ENCODE measurements at places on chromosomes 2 and 18.

- DNase-seq, result peak; percentile 68
These were observed 126.3 kb downstream of the HDAC4 start for GRCh38 chr2:239274391-239275043.

GRCh38 chr2:18154259-18154658, 275.8 kb downstream of the KCNS3 start:
- DNase-seq, result no peak

GRCh38 chr2:10385933-10386773, 62.0 kb downstream of the ODC1 start:
- no peak for DNase-seq

GRCh38 chr2:47897883-47898731, 8.2 kb downstream of the FBXO11 start:
- no peak for DNase-seq

- peak; percentile 32 for DNase-seq
These were observed 73.2 kb downstream of the ASB1 start for GRCh38 chr2:238499731-238500580.

- DNase-seq, result no peak
These were observed 331.3 kb downstream of the KIAA1328 start for GRCh38 chr18:37160038-37160820.

DNA sequence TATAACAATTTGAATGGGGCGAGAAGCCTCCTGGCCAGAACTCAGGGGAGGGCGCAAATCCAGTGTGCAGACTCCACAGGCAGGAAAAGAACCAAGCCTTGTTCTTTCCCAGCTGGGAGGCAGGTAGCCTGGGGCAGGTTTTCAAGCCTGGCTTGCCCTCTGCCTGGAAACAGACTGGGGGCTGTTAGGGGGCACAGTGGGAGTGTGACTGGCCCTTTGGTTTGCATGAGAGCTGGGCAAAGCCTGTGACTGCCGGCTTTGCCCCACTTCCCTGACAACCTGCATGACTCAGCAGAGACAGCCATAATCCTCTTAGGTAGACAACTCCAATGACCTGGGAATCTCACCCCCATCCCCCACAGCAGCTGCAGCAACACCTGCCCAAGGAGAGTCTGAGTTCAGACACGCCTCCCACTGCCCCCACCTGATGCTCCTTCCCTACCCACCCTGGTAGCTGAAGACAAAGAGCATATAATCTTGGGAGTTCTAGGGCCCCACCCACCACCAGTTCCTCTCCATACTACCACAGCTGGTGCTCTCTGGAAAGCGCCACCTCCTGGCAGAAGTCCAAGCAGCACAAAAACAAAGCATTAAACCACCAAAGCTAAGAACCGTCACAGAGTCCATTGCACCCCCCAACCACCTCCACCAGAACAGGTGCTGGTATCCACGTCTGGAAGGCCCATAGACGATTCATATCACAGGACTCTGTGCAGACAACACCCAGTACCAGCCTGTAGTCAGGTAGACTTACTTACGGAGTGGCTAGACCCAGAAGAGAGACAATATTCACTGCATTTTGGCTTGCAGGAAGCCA, 402.5 kb downstream of the STK39 start:
- no peak for DNase-seq

- DNase-seq, result no peak
These were observed 26.2 kb downstream of the MMADHC start for GRCh38 chr2:149561309-149561926.

- DNase-seq, result no peak
These were observed 493.1 kb downstream of the XIRP2 start for GRCh38 chr2:167381349-167381748.

DNA sequence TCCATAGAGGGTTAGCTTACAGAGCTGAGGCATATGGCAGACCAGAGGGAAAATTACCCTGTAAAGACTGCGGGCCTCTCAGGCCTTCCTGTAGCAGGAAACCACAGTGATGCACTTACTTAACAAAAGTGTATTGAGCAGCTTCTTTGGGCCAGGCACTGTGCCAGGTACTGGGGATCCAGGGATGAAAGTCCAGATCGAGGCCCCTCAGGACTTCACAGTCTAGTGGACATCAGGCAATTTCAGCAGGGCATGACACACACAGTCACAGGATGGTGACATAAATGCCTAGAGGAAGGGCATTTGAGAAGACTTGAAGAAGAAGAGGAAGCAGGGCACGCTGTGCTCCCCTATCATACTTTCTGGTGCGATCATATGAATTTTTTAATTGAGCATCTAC, 71.7 kb downstream of the MARCO start:
- no peak for DNase-seq

GRCh38 chr2:127593228-127594115, 52.5 kb upstream of the GPR17 start:
- DNase-seq, result peak; percentile 48

DNA sequence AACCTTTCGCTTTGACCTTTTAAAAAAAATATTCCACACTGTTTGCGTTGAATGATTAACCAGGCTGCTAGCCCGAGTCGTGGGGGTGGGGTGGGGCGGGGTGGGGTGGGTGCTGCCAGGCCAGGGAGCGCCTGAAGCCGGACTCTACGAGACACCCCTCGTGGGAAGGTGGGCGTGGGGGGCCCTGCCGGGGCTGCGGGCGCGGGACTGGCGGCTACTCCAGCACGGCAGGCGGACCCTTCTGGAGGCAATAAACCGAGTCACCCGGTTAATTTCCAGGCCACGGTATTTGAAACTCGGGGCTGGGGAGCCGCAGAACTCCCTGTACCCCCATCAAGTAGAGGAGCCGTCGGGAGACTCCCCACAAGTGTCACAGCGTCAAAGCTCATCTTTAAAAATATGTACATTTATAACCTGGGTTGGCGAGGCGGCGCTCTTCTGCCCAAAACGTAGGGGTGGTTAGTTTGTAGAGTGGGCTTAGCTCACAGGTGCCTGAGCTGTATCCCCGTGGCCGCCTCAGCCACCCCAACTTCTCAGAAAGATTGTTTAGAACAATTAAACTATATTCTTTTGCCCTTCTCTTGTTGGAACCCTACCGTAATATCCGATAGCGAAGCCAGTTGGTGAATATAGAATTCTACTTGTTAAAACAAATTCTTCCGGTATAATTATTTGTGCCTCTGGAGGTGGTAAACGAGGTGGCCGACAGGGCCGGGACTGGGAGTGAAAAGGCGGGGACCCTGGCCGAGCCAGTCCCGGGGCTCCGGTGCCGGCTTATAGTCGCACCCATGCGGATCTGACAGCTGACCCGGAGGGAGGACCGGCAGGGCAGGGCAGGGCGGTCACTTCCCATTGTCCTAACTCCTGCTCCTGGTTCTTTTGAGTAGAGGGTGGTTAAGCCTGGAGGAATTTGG, 1.4 kb downstream of the B3GNT2 start:
- peak; percentile 74 for DNase-seq

GRCh38 chr2:220000080-220000479, 372.6 kb downstream of the SLC4A3 start:
- DNase-seq, result no peak

DNA sequence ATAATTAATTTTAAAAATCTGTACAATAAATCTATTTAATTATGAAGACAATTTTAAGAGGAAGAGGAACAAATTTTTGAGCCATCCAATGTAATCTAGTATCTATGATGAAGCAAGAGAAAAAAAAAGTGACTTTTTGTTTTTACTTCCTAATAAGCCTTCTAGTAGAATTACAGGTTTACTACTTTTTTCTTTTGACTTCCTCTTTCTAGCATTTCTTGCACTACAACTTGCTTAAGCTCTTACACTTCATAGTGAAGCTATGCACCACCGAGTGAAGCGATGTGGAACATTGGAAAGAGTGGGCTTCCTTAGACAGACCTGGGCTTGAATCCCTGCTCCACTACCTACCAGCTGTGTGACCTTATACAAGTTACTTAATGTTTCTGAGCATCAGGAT, 2.1 kb downstream of the SERPINB2 start:
- no peak for DNase-seq

- DNase-seq, result peak; percentile 37
These were observed 56.8 kb downstream of the POLR1A start for GRCh38 chr2:86048888-86049287.

GRCh38 chr18:56606618-56607017, 31.8 kb downstream of the TXNL1 start:
- no peak for DNase-seq

- no peak for DNase-seq
These were observed 236.2 kb downstream of the IKZF2 start for GRCh38 chr2:212915121-212915782.

- DNase-seq, result no peak
These were observed 176.1 kb downstream of the PTPRM start for GRCh38 chr18:7743256-7743655.

- DNase-seq, result no peak
These were observed 17.3 kb upstream of the ARL5A start for GRCh38 chr2:151845481-151845880.

DNA sequence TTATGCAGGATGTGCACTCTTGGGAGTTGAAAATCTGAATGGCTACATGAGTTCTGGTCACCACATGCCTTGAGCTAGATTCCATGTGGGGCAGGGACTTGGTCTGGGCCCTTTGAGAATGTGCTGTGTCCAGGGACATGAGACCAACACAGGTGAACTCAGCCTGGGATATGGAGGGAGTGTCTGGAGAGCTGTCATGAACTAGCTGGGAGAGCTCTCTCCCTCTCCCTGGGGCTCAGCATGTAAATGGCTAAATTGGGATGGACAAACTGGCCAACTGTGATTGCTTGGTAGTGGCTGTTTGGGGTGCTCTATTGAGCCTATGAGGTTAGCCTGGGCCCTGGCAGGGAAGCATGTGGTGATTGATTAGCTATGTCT, 105.1 kb upstream of the HS6ST1 start:
- DNase-seq, result no peak

GRCh38 chr2:236819275-236820002, 249.8 kb downstream of the ACKR3 start:
- no peak for DNase-seq

DNA sequence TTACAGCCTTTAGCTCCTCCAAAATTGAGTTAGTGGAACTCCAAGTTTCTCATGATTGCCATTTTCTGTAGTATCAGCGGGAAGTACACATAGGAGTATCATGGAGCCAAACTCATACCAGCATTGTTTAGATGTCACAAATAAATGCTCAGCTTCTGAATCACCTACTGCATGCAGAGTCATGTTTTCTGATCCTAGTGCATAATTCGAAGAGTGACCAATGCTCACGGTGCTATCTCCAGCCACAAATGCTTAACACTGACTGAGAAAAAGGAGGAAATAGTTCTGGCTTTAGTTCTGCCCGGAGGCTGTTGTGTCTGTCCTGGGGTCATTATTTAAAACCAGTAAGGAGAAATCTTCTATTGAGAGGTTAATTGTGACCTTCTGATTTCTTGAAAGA, 45.4 kb upstream of the LRATD1 start:
- no peak for DNase-seq

GRCh38 chr2:88131201-88131998, 3.5 kb upstream of the FABP1 start:
- DNase-seq, result no peak

DNA sequence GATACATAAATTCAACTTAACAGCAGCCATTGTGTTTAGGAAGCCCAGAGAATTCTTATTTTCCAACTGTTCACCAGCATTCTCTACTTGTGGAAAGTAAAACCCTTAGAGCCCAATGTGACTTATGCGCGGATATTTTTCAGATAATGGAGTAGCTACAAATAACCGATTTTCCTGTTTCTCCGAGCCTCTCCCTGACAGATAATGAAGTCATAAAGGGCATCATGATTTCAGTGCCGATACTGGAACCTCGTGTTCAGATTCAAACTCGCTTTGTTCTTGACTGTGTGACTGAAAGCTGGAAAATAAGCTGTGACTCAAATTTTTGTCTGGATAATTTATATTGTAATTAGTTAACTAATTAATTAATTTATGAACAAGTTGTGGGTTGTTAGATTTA, 228.2 kb downstream of the VAPA start:
- DNase-seq, result no peak

DNA sequence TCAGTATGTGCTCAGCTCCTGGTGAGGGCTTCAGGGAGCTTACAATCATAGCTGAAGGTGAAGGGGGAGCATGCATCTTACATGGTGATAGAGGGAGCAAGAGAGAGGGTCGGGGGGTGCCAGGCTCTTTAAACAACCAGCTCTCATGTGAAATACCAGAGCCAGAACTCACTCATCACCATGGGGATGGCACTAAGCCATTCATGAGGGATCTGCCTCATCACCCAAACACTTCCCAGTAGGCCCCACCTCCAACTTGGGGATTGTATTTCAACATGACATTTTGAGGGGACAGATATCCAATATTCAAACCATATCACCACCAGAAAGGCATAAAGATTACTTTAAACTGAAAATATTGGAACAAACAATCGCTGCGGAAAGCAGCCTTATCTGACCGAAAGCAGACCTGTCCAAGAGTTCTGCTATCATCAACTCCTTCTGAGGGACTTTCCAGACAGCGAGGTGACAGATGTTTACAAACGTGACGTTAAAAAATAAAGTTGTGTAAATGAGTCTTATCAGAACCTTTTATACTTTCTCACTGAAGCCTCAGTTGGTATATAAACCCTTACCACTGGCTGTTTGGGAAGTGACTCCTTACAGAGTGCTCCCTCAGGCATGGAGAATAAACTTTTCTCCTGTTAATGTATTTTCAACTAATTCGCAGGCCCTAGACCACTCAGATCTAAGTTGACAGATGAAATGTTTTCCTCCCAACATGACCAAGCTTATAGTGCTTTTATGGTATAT, 35.5 kb upstream of the PTH2R start:
- no peak for DNase-seq

- no peak for DNase-seq
These were observed 82.7 kb downstream of the SH3BP4 start for GRCh38 chr2:235034265-235035118.

GRCh38 chr2:8659092-8659734, 22.6 kb upstream of the ID2 start:
- no peak for DNase-seq

- DNase-seq, result no peak
These were observed 38.3 kb downstream of the SFXN5 start for GRCh38 chr2:73033142-73033765.

DNA sequence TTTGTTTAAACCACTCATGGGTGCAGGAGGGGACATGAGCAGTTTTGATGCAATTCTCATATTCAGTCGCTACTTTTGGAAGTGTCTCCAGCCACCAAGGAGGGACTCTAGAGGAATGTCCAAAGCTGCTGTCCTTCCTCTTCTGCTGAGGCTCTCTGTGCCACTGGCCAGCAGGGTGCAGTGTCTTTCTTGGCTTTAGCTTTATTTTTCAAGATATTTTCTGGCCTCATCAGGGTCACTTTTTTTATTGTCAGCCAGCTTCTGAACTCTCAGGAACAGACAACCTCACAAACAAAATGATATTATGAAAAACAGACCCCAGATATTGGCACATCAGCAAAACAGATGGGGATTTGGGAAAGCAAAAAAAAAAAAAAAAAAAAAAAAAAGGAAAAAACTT, 289.3 kb upstream of the ZSWIM2 start:
- no peak for DNase-seq

GRCh38 chr2:47639467-47639866, 143.5 kb upstream of the MSH6 start:
- DNase-seq, result no peak

- DNase-seq, result no peak
These were observed 55.6 kb downstream of the TGFA start for GRCh38 chr2:70498054-70498453.

GRCh38 chr2:219126555-219126954, 34.1 kb downstream of the NHEJ1 start:
- DNase-seq, result no peak

- DNase-seq, result no peak
These were observed 80.1 kb downstream of the GALNT1 start for GRCh38 chr18:35661483-35662146.
